ENCODE measurements at places on chromosomes 7 and 10.

DNA sequence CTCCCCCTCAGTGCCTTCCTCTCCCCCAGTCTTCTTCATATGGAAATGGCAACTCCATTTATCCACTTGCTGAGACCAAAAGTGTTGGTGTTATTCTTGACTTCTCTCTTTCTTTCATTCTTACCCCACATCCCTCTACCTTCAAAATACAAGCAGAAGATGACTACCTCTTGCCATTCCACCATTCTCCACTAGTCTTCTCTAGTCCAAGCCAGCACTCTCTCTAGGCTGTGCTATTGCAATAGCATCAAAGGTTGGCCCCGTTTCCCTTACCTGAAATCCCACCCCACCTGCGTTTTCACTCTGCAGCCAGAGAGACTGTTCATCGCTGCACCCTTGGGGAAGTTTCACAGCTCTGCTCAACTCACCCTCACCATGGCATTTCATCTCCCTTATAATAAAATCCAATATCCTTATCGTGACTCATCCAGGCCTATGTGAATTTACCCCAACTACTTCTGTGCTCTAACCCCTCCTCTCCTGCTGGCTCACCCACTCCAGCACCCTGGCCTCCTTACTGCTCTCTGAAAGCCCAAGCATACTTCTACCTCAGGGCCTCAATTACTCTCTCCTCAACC, 109.1 kb downstream of the LSM5 start:
- no peak for DNase-seq

DNA sequence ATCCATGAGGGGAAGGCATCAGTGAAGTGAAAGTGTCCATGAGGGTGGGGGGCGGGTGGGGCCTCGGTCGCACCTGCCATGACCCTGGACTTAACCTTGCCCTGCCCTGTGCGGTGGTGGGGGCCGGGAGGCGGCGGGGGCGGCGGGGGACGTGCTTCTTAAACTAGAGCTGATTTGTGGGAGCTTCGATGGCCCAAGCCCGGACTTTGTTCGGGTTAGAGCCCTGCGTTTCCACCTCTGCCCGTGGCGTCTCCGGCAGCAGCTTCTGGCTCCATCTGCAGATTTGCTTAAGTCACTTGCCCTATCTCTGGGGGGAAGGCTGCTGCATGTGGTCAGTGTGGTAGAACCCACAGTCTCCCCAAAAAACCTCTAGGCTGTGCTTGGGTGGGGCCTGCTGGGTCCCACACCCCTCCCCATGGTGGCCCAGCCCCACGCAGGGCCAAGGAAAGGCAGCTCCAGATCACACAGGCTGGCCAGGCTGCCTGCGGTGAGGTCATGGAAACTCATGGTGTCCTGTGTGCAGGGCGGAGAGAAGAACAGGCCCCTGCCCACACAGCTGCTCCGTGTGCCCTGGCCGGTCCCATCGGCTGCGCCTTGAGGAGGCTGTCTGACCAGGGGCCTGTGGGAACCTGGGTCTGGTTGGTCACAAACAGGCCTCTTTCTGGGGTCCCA, 93.2 kb downstream of the INPP5A start:
- no peak for DNase-seq

DNA sequence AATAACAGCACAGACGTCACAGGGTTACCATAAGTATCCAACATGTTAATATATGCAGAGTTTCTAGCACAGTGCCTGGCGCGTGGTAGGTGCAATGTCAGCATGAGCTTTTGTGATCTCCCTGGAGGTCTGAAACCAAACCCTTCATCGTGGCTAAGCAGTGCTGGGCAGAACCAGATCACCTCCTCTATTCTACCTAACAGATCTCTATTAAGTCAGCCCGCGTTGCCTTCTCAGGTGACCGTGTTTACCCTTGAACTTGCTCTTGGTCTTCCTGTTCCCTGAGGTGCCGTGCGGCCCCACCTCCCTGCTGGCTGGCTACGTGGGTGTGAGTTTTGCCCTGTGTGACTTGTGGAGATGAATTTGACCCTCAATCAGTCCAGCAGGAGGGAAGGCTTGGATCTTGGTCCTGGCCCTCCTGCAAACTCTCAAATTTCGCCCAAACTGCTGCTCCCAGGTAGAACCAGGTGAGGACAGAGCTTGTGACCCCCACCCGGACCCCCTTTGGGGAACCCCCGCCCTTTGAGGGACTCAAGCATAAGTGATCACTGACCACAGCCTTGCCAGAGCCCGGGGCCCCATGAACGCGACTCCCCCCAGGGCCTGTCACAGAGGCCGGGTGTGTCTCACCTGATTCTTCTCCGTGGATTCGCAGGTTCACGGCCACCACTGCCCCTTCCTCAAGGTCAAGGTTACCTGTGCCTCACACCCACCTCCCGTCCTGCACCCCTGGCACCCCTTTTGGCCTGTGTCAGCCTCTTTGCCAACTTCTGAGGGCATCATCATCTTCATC, 54.2 kb downstream of the ELFN1 start:
- DNase-seq, result no peak

DNA sequence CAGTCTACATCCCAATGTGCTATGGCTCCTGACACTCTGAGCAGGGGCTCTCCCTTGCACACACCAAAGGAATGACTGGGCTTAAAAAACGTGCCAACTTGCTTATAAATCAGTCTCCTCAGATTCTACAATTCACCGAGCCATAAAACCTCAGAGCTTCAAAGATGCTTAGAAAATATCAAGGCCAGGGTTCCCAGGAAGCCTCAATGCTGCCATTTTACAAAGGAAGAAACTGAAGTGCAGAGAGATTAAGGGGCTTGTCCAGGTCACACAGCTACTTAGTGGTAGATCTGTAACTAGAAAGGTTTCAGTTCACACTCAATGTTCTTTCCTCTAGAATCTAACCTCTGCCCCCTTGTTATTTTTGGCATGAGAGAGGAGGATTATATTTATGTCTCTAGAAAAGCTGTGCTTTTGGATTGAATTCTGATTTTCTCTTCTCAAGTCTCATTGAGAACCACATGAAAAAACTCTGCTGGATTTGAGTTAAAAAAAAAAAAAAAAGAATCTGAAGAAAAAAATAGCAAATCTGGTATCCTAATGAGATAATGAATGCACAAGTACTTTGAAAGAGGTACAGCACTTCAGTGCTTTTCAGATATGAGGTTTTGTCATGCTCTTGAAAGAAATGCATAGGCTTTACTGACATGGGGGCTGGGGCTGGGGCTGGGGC, 22.3 kb upstream of the TSPAN33 start:
- DNase-seq, result no peak

- no peak for DNase-seq
Observed at GRCh38 chr7:123114288-123114687, 85.5 kb downstream of the SLC13A1 start.

DNA sequence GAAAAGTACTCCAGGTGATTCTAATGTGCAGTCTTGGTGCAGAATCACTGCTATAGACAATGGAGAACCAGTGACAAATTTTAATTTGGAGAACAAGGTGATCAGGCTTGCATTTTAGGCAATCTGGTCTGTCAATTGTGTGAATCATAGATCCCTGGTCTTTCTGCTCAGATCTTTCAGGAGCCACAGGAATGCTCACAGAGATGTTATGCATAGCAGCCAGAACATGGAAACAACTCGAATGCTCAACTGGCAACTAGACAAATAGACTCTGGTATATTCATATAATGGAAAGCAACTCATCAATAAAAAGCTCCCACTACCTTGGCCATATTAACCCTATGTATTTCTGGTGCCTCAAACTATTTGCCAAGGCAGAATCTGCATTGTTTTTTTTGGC, 209.1 kb downstream of the PHF14 start:
- no peak for DNase-seq

- no peak for DNase-seq
Observed at GRCh38 chr10:24350070-24350921, 141.4 kb downstream of the KIAA1217 start.

- DNase-seq, result no peak
Observed at GRCh38 chr7:132480534-132480933, 95.7 kb downstream of the PLXNA4 start.

DNA sequence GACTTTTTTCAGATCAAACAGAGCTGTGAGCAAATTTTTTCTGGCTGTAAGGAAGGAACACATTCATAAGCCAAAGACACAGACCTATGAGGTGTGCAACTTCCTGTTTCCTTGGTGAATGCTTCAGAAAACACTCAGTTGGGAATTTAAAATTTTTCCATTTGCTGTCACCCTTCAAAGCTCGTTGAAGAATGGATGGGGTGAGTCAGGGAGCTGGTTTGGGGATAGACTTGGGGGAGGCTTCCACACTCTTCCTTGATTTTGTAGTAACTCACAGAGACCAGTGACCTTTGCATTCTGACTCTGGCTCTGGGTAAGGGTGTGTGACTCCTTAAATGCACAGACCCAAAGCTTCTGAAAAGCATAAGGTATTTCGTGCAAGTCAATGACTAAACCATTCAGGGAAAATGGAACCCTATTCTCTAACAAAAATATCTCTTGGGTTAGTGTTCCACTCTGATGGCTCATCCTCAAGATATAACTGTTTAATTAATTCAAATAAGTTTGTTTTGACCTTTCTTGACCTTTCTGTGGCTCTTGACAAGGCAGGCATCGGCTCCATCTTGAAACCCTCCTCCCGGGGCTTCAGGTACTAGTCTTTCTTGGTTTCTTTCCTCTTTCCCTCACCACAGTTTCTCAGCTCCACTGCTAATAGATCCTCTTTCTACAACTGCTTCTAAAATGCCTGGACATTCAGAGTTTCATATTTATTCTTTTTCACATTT, 227.8 kb upstream of the INHBA start:
- no peak for DNase-seq

DNA sequence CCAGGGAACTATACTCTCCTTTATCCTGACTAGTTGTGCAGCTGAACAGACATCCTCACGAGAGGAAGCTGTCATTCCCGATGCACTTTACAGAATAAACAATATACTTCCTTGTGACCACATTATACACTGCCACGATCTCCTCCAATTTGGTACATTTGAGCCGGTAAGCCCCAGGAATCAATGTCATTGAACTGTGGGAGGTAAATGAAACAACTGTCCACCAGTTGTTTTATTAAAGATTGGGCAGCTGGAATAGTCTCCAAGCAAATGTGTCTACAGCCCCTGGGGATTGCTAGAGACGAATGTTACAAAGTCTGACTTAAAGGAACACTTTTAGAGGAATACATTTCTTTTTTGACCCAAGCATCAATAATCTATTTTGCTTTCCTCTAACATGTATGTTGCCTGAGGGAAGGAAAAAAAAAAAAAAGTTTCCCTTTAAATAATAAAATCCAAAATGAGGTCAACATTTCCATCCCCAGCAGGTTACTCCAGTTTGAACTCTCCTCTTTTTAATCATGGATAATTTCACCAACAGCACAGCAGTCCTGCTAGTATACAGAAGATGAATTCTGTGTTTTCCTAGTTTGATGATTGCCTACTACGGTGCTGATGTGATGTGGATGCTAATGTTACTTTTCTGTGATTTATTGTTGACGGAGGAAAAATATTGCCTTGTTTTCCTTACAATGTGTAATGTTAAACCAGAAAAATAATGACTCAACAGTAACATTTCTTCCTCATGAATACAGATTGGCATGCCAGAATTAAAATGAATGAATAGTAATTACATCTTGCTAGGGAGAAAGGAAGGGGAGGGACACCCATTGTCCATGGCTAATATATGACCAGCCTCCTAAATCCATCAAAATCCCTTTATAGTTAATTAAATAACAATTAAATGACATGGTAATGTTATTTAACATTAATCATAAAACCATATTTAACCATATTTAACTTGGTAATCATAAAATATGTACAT, 360.9 kb downstream of the NEBL start:
- DNase-seq, result no peak

- DNase-seq, result peak; percentile 99
Observed at GRCh38 chr7:130352194-130353074, 7.8 kb downstream of the CPA5 start.

- no peak for DNase-seq
Observed at GRCh38 chr7:3128857-3129490, 85.3 kb upstream of the CARD11 start.

- DNase-seq, result no peak
Observed at GRCh38 chr7:112022128-112022527, 184.1 kb downstream of the DOCK4 start.

GRCh38 chr7:30731581-30731980, 20.4 kb upstream of the INMT start:
- DNase-seq, result no peak

DNA sequence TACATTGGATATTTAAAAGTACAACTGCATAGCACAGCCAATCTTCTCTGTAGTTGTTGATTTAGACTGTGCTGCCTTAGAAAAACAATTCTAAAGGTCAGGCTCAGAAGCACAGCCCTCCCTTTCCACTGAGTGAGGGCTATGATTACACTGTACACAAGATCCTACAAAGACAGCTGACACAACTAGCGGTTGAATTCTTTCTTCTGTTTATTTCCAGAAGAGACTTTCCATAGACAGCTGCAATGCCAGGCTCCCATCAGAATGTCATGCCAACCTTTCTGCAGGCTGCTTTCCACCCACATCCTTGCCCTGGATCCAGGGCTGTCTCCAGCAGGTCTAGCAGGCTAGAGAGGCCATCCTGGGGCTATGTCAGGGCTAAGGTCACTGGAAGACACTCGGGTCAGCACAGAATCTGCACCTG, 39.3 kb downstream of the FAM13C start:
- no peak for DNase-seq

- DNase-seq, result no peak
Observed at GRCh38 chr7:44116789-44117666, 6.3 kb downstream of the POLD2 start.

GRCh38 chr7:129604713-129605437, 6.6 kb upstream of the NRF1 start:
- no peak for DNase-seq

DNA sequence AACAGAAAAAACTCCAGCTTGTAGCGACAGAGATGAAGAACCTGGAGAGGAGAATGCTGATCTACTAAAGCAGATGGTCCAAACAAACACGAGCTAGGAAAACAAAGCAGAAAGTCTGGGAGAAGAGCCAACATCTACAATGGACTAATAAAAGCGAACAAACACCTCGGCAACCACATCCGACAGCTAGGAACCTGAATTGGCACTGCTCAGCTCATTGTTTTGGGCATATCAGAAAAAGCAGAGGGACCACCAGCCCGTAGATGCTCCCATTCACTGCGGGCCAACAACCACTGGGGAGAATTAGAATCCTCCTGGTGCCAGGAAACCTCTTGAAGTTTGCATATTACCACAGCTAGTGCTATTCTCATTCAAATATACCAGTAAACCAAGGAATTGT, 204.7 kb downstream of the NXPH1 start:
- DNase-seq, result peak; percentile 99

- DNase-seq, result no peak
Observed at GRCh38 chr7:756928-757560, 30.0 kb upstream of the PRKAR1B start.

- no peak for DNase-seq
Observed at GRCh38 chr10:97960269-97961056, 70.0 kb downstream of the CRTAC1 start.

GRCh38 chr7:69208848-69209247, 389.4 kb upstream of the AUTS2 start:
- DNase-seq, result no peak

DNA sequence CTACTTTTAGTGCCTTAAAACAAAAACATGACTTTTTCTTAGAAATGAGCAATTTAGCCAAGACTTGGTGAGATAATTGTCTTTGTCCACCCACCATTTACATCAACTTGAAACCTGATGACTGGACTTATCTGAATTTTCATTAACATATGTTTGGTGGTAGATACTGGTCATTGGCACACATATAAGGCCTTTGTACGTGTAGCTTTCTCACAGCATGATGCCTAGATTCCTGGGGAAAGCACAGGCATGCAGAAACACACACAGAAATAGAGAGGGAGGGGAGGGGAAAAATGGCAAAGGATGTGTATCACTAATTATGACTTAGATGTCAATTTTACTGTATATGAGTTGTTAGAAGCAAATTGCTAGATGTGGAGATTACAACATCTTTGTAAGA, 488.4 kb downstream of the NXPH1 start:
- no peak for DNase-seq

All from NCI-H1092 (cell line).